Activated naive CD4-positive, alpha-beta T cell treated with anti-CD3 and anti-CD28 coated beads for 36 hours (primary cell): ENCODE measurements at places on chromosomes 5 and 9. TPM values are rescaled to one million over a fixed set of nuclear protein-coding genes. Genes with fewer than 3 reads are reported as not detected.

DNA sequence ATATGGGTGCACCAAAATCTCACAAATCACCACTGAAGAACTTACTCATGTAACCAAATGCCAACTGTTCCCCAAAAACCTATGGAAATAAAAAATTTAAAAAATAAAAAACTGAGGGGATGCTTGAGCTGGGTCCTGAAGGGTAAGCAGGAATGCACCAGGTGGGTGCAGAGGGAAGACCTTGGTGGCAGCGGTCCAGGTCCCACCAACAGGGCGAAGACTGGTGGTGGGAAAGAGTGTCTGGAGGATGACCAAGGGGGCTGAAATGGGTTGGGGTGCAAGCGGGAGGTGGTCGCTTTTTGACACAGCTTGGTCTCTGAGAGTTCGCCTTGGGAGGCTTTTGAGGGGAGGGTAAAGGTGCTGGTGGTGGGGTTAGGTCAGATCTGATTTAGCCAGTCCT is 3.3 kb upstream of the DAB2IP start:
- DNase-seq, result no peak

DNA sequence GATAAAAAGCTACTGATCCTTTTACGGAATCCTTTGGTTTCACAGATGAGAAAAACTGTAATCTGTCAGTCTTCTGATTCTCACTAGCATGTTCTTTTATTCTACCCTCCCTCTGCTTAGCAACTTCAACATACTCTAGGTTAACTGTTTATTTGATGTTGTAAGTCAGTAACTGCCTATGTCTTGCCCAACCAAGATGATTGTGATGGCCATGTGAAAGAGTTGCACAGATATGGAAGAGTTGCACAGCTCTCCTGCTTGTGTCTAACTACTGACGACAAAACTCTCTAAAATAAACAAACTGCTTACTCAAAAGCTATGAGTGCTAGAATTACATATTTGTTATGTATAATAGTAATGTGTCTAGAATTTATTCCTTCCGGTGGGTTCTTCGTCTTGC is 227.3 kb upstream of the DAB2 start:
- DNase-seq, result no peak

The LCN1 gene
- 0.29 TPM for total RNA-seq

The LCN12 gene
- 1.1 TPM for total RNA-seq

The GABBR2 gene
- not detected for total RNA-seq
